ENCODE measurements at places on chromosomes 11 and 22.

DNA sequence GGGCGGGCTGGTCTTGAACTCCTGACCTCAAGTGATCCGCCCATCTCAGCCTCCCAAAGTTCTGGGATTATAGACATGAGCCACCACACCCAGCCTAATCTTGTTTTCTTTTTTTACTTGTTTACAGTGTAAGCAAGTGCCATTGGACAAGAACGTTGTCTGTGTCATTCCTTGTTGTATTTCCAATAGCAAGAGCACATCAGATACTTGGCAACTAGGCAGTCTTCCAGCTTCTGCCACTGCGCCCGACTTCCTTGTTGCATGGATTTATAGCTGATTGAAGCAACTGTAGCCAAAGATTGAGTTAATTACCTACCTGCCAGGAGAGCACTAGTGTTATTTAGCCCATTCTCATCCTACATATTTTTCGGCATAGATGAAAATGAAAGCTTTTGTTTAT is 3.1 kb upstream of the SGSM3 start:
- DNase-seq = no peak

DNA sequence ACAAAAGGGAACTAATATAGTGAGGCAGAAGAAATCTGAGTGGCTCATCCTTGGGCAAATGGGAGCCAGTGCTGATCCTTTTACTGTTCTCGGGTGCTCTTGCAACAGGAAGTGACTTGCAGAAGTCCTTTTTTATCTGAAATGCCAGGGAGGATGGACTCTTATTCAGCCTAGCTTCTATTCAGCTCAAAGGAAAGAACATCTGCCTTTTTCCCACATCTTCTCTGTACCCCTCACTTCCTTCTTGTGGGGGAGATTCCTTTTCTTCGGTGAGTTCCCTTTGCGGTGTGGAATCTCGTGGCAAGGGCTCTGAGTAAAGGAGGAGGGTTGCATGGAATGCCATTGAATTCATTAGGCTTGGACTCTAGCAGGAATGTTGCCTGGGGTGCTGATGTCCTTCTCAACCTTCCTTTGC is 76.2 kb downstream of the ZBTB16 start:
- DNase-seq = no peak

GRCh38 chr22:30193031-30193775 is 53.4 kb downstream of the LIF start:
- DNase-seq = no peak

DNA sequence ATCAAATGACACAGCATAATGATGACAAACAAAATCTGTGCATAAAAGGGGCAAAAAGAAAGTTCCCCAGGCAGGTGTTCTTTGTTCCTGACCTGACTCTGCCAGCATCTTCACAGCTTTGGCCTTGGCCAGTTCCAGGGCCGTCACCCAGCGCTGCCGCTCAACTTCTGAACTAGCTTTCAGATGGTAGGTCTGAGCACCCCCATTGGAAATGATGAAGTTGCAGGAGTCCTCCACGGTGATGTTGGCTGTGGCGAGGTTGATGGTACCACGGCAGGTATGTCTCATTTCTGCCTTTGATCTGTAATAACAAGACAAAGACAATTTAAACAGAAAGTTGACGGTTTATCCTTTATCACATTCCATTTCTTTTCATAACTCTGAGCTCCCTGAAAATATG is 5.3 kb downstream of the OSBP start:
- no peak for DNase-seq

GRCh38 chr11:12499071-12499470 is 121.7 kb downstream of the PARVA start:
- peak; percentile 44 for DNase-seq

- no peak for DNase-seq
These were observed 39.7 kb upstream of the CCDC89 start for GRCh38 chr11:85725510-85726258.

- no peak for DNase-seq
These were observed 22.2 kb downstream of the OR56B4 start for GRCh38 chr11:6129635-6130034.

DNA sequence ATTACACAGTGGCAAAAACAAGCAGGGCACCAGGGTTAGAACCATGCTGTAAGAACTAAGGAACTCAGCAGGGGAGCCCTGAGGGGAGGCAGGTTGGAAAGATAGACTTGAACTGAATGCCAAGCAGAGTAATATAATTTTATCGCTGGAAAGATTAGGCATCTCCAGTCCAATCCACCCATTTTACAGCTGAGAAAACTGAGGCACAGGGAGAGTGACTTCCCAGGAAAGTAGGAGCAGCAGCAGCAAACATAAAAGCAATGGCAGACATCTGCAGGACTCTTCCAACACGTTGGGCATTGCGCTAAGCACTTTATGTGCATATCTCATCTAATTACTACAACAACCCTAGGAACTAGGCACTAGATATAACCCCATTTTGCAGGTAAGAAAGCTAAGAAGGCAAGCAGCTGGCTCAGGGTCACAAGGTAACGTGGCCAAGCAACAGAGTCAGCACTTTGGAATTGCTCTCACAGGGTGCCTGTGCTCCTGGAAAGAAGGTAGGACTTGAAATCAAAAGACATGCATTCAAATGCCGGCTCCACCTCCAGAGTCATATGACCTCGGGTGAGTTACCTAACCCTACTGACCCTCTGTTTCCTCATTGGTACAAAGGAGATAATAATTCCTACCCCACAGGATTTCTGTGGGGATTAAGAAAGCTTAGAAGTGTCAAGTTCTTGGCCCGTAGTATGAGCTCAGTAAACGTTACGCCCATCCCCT is 215.3 kb downstream of the BARX2 start:
- no peak for DNase-seq

DNA sequence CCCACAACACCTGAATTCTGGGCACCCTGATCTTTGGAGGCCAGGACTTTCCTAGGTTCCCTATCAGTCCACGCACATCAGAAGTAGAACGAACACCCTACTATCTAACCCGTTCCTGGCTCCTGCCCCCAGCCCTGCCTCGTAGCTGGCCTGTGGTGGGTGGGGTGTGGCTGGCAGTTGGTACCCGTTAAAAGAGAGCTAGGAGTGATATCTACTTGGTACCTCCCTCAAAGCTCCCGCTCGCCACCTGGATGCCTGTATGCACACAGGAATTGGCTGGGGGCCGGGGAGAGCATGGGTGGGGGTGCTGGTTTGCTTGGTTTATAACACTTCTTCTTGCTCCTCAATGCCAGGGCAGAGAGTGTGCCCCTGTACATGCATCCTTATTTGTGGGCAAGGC is 14.0 kb upstream of the NECTIN1 start:
- peak; percentile 43 for DNase-seq

DNA sequence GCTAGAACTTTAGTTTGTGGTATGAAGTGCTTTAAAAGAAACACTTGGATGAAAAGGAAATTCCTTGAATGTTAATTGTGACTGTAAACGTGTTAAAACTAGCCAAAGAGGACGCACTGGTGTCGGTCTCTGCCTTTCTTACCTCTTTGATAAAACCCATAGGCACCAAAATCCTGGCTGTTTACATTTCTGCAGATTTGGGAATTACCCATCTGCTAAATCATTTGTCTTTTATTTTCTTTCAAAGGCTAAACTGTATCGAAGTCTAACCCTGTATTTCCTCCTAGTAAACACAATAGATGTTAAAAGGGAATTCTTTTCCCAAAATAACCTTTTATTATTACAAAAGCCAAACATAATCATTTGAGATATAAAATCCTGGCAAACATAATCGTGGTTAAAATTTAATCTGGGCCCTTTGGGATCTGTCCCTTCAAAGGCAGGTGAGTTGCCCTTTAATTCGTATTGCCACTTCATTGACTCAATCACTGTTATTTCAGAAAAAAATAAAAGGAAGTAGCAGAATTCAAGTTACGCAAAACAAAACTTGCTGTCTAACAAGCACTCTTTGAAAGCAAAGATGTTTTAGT is 2.4 kb downstream of the RASSF10 start:
- no peak for DNase-seq

DNA sequence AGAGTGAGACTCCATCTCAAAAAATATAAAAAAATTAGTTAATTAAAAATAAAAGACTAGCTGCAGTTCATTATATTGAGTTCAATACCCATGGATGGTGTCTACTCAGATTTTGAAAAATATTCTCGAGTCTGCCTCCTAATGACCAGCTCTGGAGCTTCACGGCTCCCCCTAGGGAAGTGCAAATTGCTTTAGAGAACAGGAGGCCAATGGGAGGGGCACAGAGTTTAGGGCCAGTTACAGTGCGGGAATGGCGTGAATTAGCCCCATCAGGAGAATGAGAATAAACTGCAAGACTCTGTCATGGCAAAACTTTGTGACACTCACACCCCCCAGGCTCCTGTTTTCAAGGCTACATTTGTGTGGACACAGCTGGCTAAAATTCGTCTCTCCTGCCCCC is 4.6 kb downstream of the FGF4 start:
- peak; percentile 17 for DNase-seq

DNA sequence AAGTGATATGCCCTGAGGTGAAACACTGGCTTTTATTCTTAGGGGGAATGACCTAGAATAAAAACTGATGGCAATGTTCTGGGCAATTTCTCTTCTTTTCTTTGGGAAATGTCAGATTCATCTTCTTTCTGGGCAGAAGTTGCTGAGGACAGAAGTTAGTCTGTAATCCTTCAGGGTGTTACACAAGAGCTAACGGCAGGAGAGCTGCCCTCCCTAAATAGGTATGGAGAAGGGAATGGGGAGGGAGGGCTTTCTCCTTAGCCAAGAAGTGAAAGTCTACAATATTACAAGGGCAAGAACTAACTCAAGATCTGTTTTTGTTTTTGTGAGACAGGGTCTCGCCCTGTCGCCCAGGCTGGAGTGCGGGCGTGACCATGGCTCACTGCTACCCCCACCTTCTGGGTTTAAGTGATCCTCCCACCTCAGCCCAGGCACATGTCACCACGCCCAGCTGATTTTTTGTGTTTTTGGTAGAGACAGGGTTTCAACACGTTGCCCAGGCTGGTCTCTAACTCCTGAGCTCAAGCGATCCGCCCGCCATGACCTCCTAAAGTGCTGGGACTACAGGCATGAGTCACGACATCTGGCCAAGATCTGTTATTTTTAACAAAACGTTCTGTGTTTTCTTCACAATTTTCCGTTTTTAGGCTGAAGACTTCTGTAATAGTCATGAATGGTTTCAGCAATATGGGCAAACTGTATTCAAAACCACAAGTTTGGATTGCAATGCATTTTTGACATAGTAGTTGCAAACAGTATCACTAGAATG is 7.2 kb downstream of the PIWIL4 start:
- DNase-seq = peak; percentile 12

DNA sequence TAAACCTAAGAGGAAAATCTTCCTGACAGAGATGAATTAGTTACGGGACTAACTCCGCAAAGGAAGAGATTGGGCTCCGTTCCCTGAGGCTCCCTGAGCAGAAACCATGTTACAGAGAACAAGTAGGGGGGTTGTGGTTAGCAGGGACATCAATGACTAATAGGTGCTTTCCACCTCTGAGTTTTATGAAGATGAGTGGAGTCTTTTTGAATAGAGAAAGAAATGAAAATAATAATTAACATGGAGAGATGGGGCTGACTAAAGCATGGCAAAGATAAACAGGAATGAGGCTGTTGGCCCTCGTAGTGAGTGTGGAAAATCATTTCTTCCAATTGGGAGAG is 47.5 kb upstream of the PICALM start:
- DNase-seq = peak; percentile 64

DNA sequence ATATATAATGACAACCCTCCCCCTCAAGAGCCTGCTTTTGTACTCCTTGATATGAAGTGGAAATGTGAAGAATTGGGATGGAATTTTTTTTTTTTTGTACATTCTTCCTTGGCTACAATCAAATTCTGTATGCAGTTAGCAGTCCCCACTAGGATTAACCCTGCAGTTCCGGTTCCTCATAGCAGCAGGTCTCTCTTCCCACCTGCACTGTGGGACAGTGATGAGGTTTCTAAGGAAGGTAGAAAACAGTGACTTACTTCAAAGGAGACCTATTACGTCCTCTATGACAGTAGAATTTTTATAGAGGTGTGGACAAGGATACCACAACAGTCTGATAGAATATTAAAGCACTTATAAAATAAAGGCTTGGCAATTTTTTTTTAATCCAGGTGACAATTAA is 46.3 kb upstream of the ALKBH3 start:
- peak; percentile 63 for DNase-seq

- no peak for DNase-seq
These were observed 341.1 kb upstream of the CNTN5 start for GRCh38 chr11:98679673-98680072.

Measured in NCI-H69 (cell line).